ENCODE measurements at places on chromosomes 7 and 10.
A peak's percentile ranks its signal among the peaks of the same experiment; 100 is the strongest.

DNA sequence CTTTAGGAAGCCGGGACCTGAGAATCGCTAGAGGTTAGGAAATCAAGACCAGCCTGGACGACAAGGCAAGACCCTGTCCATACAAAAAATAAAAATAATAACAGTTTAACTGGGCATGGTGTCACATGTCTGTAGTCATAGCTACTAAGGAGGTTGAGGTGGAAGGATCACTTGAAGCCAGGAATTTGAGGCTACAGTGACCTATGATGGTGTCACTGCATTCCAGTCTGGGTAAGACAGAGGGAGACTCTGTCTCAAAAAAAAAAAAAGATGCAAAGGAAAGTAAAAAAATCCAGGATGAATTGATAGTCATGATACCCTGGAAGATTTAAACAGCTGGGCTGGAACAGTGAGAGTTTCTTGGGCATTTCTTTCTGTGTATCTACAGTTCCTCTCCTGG, 463.2 kb downstream of the GALNT17 start:
- DNase-seq = peak; percentile 54

GRCh38 chr10:33674986-33675599, 340.6 kb upstream of the NRP1 start:
- DNase-seq = no peak

GRCh38 chr10:107280293-107280692, 115.8 kb upstream of the SORCS1 start:
- DNase-seq = no peak

- DNase-seq = no peak
Observed at GRCh38 chr7:3003936-3004335, 39.7 kb downstream of the CARD11 start.

GRCh38 chr10:29636178-29636577, 1.4 kb upstream of the SVIL start:
- DNase-seq = peak; percentile 71

DNA sequence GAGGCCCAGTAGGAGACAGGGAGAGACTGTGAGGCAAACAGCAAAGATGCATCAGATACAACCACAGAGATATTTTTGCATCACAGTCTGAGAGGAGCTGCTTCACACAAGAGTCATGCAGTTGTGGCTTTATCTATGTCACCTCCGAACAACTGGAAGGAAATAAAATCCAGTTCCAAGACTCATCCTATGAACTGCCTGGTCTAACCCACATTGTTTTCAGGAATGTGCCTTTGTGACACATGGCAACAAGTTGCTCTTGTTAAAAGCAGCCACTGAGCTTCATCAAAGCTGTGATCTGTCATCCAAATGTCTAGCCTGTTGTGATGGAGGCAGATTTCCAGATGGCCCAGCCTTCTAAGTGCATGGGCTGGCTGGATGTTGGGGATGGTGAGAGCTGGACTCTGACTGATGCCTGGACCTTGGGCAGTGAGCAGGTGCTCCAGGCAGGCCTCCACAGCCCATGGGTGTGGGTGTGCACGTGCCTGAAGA, 255.0 kb downstream of the BMPER start:
- DNase-seq = peak; percentile 95

GRCh38 chr10:62870866-62871265, 54.7 kb upstream of the EGR2 start:
- DNase-seq = no peak

- no peak for DNase-seq
Observed at GRCh38 chr10:79629955-79630327, 19.2 kb downstream of the SFTPA1 start.

DNA sequence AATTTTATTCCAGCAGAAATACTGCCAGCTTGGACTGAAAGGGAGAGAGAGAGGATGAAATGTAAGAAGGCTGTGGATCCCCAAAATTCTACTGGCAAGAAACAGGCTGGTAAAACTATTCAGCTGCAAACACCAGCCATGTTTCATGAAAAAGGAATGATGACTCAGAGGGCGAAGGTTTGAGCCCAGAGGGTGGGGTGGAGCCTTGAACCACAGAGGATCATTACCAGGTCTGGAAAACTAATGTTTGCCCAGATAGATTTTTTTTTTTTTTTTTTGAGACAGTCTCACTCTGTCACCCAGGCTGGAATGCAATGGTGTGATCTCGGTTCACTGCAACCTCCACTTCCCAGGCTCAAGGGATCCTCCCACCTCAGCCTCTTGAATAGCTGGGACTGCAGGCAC, 41.7 kb upstream of the NRF1 start:
- DNase-seq = peak; percentile 90

GRCh38 chr10:115696747-115697146, 576.3 kb downstream of the GFRA1 start:
- no peak for DNase-seq

DNA sequence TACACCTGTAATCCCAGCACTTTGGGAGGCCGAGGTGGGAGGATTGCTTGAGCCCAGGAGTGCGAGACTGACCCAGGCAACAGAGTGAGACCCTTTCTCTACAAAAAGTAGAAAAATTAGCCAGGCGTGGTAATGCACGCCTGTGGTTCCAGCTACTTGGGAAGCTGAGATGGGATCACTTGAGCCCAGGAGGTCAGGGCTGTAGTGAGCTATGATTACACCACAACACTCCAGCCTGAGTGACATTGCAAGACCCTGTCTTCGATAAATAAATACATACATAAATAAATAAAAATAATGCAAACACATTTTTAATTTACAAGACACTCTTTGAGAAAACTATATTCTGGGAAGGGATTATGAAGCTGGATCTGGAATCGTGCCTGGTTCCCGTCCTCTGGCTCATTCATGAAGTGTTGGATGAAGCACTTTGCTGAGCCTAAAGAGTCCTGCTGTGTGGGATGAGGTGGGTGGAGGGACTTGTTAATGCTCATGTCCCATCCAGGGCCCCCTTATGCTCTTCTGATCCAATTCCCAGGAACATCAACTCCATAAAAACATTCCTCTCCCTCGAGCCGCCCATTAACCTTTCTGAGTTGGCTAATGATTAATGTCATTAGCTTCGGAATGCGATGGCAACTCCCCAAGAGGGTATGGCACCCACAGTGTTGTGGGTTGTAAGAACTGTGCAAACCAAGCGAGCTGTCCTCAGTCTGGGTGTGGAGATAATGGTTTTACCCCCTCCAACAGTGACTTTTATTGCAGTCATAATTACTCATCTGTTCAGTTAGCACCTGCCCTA, 236.3 kb downstream of the BAMBI start:
- no peak for DNase-seq

- no peak for DNase-seq
Observed at GRCh38 chr7:90900628-90901356, 304.7 kb downstream of the CDK14 start.

DNA sequence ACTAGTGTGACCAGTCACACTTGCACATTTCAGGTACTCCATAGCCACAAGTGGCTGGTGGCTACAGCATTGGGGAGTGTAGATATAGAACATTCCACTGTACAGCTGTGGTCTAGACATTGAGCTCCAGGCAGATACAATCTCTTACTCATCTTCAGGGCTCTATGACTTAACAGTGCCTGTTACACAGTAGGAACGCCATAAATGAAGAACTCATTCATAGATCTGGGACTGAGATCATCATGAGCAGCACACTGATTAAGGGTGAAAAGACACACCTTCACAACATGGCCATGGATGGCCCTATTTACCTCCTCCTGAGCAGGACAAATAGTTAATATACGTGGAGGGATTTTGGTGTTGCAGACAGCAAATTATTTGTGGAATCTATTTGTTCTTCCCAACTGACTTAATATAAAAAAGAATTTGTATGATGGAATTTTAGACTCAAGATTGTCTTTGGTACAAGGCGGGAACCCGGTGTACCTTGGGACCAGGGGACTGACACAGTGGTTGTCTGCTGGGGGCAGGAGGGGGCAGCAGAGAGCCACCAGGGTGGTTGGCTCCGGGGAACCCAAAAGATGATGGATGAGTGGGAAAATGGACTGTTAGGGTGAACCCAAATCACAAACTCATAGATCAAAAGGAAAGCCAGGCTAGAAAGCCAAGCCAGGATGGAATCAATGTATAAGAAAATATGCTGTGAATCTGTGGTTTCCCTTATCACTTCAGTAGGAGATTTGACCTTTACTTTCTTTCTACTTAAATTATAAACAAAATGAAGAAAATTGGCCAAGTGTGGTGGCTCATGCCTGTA, 24.3 kb upstream of the CPA2 start:
- DNase-seq = peak; percentile 59

DNA sequence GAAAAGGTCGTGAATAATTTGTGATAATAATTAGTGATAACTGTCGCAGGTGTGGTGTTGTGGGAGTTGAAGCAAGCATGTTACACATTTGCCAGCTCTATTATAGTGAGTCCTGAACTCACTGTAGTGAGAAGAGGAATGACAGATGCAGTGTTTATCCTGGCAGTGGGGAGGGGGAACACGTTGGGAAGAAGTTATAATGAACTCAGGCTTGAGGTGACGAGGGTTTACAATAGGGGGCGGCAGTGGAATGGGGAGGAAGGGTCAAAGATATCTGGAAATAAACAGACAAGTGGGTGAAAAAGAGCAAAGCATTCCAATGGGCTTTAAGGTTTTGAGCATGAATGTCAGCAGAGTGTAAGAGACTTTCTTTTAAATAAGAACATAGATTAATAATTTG, 49.6 kb downstream of the ITPRID1 start:
- DNase-seq = no peak

- DNase-seq = no peak
Observed at GRCh38 chr7:135428879-135429278, 81.0 kb downstream of the CNOT4 start.

GRCh38 chr7:92876836-92877235, 40.5 kb upstream of the CDK6 start:
- no peak for DNase-seq

GRCh38 chr10:79255007-79255507, 92.2 kb upstream of the PPIF start:
- DNase-seq = no peak

GRCh38 chr10:114271779-114272167, 32.7 kb downstream of the VWA2 start:
- peak; percentile 94 for DNase-seq

GRCh38 chr10:118927321-118927720, 102.2 kb upstream of the NANOS1 start:
- DNase-seq = no peak

GRCh38 chr7:139782932-139783331, 5.1 kb upstream of the HIPK2 start:
- no peak for DNase-seq

DNA sequence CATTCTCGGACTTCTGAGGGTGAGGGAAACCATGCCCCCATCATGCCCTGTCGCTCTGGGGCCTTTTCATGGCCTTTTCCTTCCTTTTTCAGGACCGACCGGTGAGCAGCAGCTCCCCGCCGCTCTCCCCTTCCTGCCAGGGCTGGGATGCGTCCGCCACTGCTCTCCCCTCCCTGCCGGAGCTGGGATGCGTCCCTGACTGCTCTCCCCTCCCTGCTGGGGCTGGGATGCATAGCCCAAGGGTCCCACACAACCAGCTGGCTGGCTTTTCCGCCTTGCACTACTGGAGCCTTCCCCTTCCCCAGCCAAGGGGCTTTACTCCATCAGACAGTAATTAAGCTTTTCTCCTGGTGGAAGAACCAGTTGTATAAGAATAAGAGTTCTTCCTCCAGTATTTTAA, 129.7 kb upstream of the COBL start:
- DNase-seq = no peak

GRCh38 chr7:122556873-122557542, 141.9 kb downstream of the RNF133 start:
- no peak for DNase-seq

- DNase-seq = no peak
Observed at GRCh38 chr7:148337995-148338747, 252.4 kb upstream of the C7orf33 start.

- no peak for DNase-seq
Observed at GRCh38 chr10:72011468-72011867, 47.3 kb downstream of the CHST3 start.

GRCh38 chr10:101400585-101400984, 46.6 kb downstream of the BTRC start:
- no peak for DNase-seq

DNA sequence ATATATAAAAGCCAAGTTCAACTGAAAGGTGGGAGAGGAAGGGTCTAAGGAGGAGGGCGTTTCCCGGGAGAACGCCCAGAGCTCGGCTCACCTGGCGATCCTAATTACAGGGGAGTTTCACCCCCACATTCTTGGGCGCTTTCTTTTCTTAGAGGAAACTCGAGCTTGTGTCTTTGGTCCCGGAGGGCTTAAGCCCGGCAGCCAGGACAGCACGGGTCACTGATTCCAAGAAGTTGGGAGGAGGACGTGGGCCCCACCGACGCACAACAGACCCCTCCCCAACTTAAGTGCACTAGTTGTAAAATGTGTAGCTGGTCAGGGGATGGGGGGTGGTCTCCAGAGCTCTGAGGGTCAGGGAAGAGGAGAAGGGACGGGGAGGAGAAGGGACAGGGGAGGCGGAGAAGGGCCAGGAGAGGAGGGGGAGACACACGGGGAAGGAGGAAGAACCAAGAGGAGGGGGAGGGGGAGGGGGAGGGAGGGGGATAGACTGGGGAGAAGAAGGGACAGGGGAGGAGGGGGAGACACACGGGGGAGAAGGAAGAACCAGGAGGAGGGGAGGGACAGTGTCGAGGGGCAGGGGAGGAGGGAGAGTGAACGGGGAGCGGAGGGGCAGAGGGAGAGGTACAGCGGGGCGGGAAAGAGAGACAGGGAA, 874 bp downstream of the BAIAP2L1 start:
- DNase-seq = peak; percentile 56

DNA sequence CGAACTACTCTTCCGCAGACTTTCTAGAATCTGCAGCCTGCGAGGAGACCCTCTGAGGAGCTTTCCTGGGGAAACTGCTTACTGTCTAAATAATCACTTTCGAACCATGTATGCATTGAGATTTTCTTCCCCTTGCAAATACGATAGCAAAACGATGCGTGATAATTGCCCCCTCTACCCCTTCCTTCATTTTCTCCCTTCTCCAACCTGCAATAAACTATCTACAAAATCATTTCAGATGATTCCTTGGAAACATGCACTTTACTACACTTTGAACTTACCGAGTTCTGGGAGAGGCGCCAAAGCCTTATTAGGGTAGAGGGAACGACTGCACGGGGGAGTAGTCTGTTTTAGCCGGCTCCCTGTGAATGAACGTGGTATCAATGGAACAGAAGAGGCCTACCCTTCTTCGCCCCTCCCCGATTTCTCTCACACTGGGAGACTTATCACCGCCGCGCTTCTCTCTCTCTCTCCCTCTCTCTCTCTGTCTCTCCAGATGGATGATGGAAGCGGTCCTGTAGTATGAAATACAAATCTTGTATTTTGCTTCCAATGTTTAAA, at the start of gene FGFBP3:
Gene FGFBP3 (minus strand): TSS at position 370 of the 561 bp plus-strand sequence. CDS start 517 bp downstream, outside the sequence.
- DNase-seq = peak; percentile 48

DNA sequence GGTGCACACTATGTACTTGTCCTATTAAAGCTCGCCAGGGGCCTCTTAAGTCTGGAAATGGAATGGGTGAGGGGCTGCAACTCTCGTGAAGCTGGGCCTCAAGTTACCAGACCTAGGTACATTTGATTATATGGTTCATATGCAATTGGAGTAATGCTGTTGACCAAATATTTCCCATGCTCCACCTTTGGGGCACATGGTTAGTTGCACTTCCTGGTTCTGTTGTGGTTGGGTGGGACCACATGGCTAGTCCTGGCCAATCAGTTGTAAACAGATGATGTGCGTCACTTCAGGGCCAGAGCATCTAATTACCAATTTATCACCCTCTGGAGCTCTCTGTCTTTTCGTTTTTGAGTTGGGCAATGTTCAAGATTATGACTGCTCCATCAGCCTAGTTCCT, 39.5 kb upstream of the OPN4 start:
- no peak for DNase-seq

- peak; percentile 56 for DNase-seq
Observed at GRCh38 chr7:147861058-147861716, 729.4 kb upstream of the C7orf33 start.
